ENCODE measurements at places on chromosomes 7 and 10.
A peak's percentile ranks its signal among the peaks of the same experiment; 100 is the strongest.

DNA sequence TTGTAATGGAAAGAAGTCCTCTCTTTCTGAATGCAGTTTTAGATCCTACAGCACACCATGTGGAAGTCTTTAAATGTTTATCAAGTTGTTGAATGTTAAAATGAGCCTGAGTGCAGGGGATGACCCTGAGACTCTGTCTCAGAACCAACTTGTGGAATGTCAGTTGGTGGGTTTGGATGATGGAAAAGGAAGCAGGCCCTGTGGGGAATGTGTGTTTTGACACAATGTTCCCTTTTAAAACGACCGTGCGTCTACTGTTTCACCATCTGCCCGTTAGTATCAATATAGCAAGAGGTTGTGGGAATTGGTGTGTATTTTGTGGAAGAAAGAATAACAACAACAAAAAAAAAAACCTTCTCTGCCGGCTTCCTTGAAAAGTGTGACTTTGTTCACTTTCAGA is 8.3 kb downstream of the DYNC1I1 start:
- no peak for DNase-seq

- no peak for DNase-seq
Measured at GRCh38 chr10:24456322-24456721, 247.4 kb downstream of the KIAA1217 start.

GRCh38 chr7:25066253-25066652 is 58.8 kb downstream of the CYCS start:
- no peak for DNase-seq

DNA sequence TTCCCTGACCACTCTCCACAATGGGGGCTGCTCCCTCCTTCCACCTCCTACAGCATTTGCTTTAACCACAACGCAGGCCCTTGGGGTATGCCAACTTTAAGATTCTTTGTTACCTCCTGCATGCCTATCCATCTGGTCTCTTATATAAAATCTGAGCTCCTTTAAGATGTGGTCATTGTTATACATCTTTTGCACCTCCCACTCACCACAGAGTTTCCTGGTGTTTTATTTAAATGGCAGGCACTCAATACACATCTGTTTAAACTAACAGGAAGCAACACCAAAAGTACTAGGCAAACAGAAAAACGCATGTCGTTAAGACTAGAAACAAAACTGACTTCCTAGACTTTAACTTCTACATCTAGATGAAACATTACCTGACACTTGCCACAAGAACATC is 36.3 kb downstream of the SLC25A13 start:
- no peak for DNase-seq

GRCh38 chr7:138477081-138477578 is 17.1 kb downstream of the TRIM24 start:
- DNase-seq: no peak

DNA sequence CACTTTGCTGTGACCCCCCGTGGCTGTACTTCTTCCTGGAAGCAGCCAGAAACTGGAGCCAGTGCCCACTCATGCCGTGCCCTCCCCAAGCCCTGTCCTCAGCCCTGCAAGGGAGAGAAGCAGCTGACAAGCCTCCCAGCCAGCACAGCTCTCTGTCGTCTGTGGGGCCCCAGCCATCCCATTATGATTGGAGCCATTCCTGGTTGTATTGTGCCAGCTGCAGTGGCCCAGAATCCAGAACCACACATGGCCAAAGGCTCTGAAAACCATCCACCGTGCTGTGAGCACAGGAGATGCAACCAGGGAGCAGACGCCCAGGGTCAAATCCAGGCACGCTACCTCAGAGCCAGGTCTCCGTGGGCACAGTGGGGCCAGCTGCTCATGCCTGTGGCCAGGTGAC is 18.7 kb downstream of the GRID2IP start:
- DNase-seq: no peak

- DNase-seq: no peak
Measured at GRCh38 chr10:79238158-79238520, 109.1 kb upstream of the PPIF start.

GRCh38 chr10:50636618-50637579 is 13.1 kb upstream of the SGMS1 start:
- DNase-seq: no peak

GRCh38 chr7:159017210-159017609 is 127.5 kb downstream of the VIPR2 start:
- DNase-seq: peak; percentile 38

GRCh38 chr7:37379546-37380277 is 69.0 kb downstream of the ELMO1 start:
- DNase-seq: no peak

DNA sequence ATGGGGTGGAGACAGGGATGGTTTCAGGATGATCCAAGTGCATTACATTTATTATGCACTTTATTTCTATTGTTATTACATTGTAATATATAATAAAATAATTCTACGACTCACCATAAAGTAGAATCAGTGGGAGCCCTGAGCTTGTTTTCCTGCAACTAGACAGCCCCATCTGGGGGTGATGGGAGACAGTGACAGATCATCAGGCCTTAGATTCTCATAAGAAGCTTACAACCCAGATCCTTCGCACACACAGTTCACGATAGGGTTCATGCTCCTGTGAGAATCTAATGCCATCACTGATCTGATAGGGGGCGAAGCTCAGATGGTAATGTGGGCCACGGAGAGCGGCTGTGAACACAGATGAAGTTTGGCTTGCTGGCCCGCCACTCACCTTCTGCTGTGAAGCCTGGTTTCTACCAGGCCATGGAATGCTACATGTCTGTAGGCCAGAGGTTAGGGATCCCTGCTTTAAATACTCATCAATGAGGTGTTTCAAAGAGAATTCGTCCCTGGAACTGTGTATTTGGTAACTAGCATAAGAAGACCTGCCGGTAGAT is 21.2 kb upstream of the PRKCQ start:
- no peak for DNase-seq

GRCh38 chr10:71220689-71221540 is 8.5 kb downstream of the UNC5B start:
- peak; percentile 18 for DNase-seq

- DNase-seq: no peak
Measured at GRCh38 chr10:1860351-1860750, 123.0 kb upstream of the ADARB2 start.

GRCh38 chr7:36523371-36524101 is 133.9 kb downstream of the ANLN start:
- DNase-seq: no peak

- DNase-seq: no peak
Measured at GRCh38 chr7:50362712-50363282, 58.3 kb downstream of the IKZF1 start.

DNA sequence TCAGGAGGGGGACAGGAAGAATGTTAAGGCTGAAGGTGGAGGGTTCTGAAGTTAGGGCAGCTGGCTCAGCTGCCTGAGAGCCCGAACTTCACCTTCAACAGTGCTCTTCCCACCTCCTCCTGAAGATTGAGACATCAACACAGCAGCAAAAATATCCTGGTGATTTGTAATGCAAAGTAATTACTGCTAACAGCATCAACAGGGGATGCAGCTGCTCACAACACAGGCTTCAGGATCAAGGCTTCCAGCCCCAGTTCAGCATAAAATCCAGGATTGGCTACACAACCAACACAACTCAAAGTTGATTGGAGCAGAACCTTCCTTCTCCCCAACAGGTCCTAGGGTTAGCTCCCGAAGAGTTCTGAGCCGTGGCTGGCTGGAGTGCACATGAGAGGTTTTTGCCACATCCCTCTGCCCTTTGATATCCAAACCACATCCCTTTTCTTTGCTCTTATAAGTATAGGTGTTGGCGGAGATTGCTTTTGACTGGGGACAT is 242.4 kb downstream of the KIAA1217 start:
- DNase-seq: no peak

DNA sequence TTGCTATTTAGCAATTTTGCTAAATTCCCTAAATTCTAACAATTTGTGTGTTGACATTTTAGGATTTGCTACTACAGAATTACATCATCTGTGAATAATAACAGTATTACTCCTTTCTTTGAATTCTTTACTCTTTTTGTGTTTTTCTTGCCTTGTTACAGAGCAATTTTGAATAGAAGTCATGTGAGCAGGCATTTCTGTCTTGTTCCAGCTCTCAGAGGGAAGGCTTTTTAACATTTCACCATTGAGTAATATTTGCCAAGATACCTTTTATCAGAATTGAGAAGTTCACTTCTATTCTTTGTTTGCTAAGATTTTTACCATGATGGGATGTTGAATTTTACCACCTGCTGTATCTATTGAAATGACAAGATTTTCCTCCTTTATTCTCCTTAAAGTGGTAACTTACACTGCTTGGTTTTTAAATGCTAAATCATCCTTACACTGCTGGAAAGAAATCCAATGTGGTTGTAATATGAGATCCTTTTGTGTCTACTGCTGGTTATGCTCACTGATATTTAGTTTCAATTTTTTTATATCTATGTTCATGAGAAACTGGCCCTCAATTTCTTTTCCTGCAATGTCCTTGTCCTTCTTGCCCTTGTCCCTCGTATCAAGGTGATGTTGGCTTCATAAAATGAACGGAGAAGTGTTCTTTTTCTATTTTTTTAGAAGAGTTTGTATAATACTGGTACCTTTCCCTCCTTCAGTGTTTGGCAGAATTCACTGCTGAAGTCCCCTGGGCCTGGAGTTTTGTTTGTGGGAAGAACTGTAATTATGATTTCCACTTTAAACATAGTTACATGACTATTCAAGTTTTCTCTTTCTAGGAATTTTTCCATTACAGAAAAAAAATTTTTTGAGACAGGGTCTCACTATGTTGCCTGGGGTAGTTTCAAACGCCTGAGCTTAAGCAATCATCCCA is 50.3 kb upstream of the ATP6V0A4 start:
- DNase-seq: no peak

- DNase-seq: no peak
Measured at GRCh38 chr10:11243425-11244222, 226.0 kb downstream of the CELF2 start.

DNA sequence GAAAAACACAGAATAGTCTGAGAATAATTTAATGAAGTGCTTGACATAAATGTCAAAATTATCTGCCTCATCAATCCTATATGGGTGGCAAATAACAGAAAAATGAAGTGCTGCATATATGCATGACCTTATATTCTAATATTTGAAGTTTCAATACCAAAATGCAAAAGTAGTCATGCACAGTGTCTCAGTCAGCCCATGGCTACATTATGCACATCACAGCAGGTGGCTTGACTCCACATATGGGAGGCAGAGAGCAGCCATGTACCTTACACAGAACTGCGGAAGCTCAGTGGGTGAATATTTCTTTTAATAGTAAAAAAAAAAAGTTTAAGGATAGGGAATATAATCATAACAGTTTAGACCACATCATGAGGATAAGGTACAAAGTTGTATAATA is 17.4 kb upstream of the LIPN start:
- DNase-seq: no peak

GRCh38 chr7:12422554-12423320 is 19.1 kb upstream of the VWDE start:
- DNase-seq: no peak

DNA sequence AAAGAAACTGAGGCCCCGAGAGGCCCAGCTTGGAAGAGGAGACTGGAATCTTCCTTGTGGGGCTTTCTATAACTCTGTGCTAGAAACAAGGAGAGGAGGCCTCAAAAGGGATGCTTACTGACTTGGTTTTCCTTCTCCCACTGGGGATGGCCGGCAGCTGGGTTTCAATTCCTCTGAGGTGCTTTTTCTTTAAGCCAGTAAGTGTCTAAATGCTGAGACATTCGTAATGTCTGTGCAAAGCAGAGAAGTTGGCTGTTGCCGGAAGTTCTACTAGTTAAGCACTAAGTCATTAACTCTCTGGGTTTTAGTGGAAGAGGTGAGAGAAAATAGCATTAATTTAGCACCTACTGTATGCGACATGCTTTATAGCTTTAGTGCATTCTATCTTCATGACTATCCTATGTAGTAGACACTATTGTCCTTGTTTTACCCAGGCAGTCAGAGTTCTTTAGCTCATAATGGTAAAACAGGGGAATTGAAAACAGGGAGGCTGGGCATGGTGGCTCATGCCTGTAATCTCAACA is 135.2 kb downstream of the RGS10 start:
- DNase-seq: peak; percentile 36

All from heart left ventricle (tissue), 16 donors.